ENCODE measurements at places on chromosomes 1 and 21.

DNA sequence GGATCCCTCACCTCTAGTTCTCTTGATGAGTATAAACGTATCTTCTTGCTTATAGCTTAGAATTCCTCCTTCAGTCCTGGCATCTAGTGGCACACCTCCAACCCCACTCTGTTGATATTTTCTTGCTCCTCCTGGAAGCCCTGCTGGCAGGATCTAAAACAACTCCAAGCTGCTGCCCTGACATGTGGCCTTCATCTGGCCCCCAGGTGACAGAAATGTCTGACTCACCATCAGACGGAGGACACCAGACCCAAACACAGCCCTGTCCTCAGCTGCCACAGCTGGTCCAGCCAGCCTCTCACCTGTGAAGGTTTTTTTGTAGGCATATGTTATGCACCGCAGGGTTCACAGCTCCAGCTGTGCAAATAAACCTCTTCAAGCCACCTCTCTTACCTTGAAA, 53.4 kb downstream of the KRTAP19-8 start:
- DNase-seq = no peak

DNA sequence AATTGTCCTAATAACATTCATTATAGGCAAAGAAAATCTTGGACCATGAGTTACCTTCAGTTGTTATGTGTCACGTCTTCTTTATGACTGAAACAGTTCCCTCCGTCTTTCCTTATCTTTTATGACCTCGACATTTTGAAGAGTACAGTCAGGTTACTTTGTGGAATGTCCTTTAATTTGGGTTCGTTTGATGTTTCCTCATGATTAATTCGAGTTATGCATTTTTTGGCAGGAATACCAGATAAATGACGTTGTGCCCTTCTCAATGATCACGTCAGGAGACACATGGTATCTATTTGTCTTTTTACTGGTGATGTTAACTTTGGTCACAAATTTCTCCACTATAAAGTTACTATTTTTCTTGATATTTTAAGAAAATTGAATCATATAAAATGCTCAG, 17.3 kb upstream of the KLF17 start:
- no peak for DNase-seq

DNA sequence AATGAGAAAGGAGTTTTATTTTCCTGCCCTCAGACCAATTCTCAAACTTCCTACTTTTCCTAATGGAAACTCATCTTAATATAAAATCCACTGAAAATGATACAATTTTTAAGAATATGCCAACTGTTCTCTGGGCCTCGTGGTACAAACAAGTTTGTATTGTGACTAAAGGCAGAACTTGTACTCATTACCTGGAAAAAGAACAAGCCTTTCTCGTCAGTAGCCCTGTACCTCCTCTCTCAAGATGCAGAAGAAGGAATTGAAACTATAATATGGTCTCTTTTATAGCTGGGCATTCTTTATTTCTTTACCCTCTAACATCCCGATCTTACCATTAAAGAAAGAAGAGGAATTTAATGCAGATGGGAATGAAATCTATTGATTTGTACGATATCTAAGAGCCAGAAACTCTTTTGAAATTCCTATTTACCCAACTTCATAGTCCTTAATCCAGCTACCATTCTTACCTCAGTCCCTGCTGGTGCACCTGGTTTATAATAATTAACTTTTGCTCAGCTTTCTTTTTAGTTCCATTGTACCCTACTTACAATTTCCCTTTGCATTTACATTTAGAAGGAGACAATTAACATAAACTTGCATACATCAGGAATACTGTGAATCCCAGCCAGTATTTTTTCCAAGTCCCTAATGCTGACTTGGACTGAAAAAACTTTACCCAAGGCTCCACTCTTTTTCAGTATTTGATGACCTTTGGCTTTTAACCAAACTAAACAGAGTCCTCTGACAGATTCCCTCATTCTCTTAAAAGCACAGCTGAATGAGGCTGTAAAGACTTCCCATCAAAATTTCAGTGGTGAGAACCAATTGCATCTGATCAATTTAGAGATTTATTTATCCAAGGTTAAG, 1162.4 kb downstream of the BRINP3 start:
- no peak for DNase-seq

DNA sequence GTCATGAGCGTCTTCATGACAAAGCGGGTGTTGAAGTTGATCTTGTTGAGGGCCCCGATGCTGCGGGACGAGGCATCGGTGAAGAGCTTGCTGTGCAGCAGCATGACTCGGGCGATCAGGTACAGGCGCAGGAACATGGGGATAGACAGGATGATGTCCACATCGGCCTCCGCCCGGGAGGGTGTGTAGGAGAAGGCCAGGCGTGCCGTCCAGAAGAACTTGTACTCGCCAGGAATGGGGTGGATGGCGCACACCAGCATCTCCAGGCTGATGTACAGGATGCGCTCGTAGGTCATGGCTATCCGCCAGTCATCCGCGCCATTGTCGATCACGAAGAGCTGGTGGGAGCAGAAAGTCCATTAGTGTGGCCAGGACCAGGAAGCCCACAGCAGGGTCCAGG, 98.0 kb downstream of the KCNN3 start:
- no peak for DNase-seq

- no peak for DNase-seq
Measured at GRCh38 chr1:240824238-240824637, 212.3 kb upstream of the GREM2 start.

DNA sequence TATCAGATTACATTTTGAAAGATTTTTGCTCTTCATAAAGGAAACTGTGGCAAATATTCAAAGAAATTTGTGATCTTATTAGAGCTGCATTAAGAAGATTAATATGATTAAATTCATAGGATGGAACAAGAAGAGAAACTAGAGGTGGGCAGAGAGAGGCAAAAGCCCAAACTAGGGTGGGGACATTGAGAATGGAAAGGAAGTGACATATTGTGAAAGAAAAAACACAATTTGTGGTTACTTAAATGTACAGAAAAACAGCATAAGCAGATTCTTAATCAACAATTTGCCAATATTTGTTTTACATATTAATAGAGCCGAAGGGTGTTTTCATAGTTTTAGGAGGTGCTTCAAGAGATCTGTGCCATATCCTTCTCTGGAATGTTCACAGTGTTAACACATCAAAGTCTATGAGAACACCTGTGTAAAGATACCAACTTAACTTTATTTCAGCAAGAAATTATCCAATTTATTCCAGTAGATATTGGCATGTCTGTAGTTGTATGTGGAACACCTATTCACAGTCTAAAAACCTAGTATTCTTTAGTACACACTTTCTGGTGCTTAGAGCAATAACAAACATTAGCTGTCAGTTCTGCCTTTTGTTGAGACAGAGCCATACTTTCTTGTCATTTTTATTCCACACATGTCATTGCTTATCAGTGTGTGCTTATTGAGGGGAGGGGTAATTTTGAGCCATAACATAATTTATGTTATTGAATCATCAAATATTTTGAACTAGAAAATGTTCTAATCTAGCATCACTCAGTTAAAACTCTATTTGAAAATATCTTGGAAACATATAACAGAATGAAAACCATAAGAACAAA, 401.5 kb downstream of the PTPRC start:
- DNase-seq = no peak

- DNase-seq = no peak
Measured at GRCh38 chr1:203135636-203136305, 8.2 kb downstream of the ADORA1 start.

DNA sequence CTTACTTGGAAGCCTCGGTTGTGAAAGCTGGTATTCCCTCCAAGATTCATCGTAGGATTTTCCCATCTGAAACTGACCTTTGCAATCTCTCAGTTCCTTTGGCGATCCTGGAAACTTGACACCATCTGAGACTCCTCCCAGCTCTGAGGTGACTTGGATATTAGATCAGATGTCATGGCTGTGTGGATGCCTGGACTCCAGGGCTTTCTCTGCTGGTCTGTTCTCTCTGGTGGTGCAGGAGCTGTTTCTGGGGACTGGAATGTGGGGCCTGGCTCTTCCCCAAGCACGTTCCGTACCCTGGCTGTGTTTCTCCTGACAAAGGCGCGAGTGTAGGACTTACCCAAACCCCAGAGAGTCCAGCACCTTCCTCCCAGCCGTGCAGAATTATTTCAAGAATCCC, 252.2 kb downstream of the RPS6KC1 start:
- no peak for DNase-seq

DNA sequence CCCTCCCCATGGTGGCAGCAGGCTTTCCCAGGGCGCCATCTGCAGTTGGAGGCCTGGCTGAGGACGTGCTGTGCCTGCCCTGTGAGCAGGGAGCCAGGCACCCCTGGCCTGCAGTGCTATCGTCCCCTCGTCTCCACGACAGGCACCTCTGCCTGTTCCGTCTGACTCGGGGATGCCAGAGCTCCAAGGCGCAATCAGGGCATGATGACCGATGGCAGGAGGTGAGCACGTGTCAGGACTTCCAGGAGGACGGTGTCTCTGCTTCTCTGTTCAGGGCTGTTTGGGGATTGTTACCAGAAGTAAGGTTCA, 125.2 kb downstream of the PCBP3 start:
- DNase-seq = no peak

- no peak for DNase-seq
Measured at GRCh38 chr1:214451596-214451995, 99.8 kb downstream of the PTPN14 start.

GRCh38 chr1:89733748-89734147, 87.1 kb upstream of the LRRC8D start:
- DNase-seq = no peak

DNA sequence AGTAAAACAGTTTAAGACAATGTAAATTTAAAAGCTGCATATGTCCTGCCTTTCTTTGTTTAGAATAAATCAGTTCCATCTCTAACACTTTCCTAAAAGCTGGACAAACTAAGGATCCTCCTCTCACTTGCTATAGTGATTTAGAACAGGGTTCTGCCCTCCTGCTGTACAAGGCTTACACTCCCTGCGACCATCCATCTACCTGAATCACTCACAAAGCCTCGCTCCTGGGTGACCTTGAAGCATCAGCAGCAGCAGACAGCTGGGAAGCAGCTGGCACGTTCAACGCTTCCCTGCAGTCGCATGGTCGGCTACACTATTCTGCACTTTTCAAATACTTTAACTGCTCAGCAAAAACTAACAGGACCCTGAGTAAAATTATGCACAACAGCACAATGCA, 128.0 kb downstream of the NTPCR start:
- DNase-seq = no peak

- DNase-seq = no peak
Measured at GRCh38 chr1:24385160-24385940, 28.2 kb downstream of the STPG1 start.

DNA sequence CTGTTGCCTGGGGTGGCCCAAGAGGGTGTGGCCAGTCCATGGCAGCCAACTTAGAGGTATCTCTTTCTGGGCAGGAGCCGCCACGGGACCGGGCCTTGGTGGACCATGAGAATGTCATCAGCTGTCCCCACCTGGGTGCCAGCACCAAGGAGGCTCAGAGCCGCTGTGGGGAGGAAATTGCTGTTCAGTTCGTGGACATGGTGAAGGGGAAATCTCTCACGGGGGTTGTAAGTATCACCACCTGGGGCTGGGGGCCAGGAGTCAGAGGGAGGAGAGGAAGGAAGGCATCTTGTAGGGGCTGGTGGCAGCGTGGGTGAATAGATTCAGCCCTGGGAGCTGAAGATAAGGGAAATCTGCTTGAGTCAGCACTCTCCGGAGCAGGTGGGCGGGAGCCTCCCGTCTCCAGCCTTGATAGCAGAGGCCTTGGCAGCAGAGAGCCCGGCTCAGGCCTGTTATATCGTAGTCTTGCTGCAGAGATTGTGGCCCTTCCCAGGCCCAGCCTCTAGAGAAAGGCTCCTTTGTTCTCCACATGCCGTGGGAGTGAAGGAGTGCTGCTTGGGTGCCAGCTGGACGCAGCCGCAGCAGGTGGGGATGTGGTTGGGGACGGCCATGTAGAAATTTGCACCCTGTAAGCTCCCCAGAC, 25.4 kb downstream of the PHGDH start:
- DNase-seq = peak; percentile 58

GRCh38 chr1:1788646-1789431, 10.6 kb upstream of the NADK start:
- DNase-seq = peak; percentile 16

GRCh38 chr1:46749404-46749803, 30.5 kb upstream of the EFCAB14 start:
- DNase-seq = no peak

GRCh38 chr1:30329802-30330557, 393.4 kb downstream of the MATN1 start:
- no peak for DNase-seq

DNA sequence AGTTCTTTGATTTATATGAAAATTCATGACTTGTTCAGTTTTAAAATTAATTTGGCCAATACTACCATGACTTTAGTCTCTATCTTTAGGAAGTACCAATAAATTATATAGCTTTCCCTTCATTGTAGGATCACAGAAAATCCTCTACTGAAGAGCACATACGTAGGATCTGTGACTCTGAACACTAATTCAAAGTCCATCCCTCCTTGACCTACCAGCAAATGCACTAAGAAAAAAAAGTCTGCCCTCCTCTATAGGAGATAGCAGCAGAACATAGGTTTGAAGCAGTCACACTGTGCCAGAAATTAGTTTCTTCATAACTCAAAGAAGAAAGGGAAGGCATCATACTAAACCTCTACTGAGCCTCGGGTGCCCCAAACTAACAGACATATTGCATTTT, 16.5 kb downstream of the BRWD1 start:
- no peak for DNase-seq

DNA sequence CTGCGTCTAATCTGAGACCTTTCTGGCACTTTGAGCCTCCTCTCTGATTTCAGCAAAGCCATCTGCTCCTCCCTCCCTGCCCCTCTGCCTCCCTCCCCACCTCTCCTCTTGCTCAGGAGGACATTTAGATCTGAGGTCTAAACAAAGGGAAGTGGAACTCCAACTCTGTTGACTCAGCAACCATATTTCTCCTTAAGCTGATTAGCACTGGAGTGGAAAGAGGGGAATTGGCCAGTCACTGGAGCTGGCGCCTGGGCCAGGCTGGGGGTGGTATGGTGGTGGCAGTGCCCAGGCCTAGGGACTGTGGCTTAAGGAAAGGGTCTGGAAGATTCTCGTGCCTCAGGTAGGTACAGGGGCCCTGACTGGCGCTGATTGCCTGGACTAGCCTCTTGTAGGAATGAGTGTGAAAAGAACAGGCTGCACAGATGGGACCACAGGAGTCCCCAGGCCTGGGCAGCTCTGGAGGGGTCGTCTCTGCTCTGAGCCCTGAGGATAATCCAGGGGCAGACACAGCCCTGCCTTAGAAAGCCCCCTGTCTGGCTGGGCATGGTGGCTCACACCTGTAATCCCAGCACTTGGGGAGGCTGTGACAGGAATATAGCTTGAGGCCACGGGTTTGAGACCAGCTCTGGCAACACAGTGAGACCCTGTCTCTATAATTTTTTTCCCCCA, 11.9 kb downstream of the SH2D2A start:
- peak; percentile 47 for DNase-seq

All from midbrain (tissue), 1 donor.